Islet precursor cell (in vitro differentiated cells): ENCODE measurements at places on chromosomes 3 and 15.

GRCh38 chr3:196789885-196790359 is 50.3 kb downstream of the PAK2 start:
- DNase-seq = peak; percentile 68

- DNase-seq = no peak
These were observed 50.8 kb upstream of the PRR23E start for GRCh38 chr3:127141921-127142730.

GRCh38 chr15:54045397-54045796 is 67.2 kb downstream of the UNC13C start:
- no peak for DNase-seq

DNA sequence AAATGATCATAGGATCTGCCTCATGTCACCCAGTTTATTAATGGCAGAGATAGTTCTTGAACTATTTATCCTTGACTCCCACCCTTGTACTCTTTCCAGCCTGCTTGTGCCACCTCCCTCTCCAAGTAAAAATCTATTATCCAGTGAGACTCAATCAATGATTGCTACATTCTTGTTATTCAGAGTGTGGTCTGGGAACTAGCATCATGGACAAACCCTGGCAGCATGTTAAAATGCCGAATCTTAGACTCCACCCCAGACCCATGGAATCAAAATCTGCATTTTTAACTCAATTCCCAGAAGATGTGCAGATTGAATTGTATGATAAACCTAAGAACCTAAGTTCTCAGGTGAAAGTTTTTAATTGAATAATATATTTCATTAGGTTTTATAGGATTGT is 34.7 kb upstream of the PYDC2 start:
- DNase-seq = no peak

DNA sequence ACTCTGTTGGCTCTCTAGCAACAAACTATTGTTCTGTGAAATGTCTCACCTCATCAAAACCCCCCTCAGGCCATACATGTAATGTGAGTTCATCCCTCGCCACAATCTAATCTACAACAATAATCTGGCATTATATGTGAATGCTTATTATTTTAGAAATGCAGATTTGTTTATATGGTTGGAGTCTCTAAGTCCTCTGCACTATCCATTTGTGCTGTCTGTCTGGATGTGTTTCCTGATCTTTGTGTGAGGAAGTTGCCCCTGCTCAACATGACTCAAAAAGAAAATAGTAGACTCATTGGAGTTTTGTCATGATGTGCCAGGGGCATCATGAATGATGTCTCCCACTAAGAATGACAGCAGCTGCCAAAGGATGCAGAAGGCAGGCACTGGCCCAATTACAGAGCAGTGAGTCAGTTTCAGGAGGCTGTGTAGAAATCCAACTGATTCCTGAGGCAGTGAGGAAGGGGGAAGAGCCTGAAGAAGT is 161.6 kb upstream of the PDZRN3 start:
- DNase-seq = peak; percentile 79

- no peak for DNase-seq
These were observed 268.7 kb downstream of the TBC1D5 start for GRCh38 chr3:17473761-17474160.

DNA sequence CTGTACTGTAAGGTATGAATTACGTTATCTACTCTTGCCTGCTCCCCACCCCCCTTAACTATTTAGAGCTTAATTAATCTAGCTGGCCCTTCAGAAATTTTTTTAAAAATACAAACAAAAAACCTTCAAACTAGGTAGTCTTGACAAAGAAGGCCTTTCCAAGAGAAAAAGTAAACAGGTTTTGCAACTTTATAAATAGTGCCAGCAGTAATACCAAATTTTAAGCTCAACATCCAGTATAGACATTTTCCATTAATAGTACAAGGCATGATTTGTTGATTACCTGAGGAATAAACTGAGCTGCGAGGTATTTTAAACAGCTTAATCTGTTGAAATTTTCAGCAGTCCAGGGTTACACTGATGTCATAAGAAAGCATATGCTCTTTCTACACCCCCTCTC is 20.1 kb downstream of the STX19 start:
- DNase-seq = no peak

DNA sequence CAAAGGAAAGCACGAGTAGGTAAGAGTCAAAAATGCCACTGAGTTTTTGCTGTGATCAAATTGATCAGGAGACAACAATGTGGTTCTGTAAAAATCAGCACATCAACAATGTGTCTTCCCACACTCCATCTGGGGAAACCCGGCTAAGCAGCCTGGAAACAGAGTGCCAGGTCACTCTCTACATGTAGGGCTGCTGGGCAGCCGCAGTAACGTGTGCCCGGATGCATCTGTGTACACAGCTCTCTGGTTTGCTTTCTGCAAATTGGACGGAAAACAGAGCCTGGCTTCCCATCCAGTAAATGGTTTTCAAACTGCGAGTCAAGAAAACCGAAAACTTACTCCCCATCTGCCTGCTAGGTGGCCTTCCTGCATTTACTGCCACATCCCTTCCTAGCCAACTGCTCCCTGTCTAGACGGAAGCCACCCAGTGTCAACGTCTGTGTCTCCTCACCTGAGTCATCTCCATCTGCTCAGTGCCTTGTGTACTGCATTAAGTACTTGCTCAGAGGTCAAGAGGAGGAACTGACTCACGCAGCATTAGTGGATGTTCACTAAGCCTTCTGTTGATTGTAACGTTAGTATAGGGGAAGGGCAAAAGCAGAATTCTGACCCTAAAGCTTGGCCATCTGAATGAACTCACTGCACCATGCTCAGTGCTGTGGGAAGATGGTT is 124.1 kb downstream of the TJP1 start:
- peak; percentile 96 for DNase-seq

- DNase-seq = peak; percentile 78
These were observed 1.2 kb downstream of the CPA3 start for GRCh38 chr3:148866261-148866660.

DNA sequence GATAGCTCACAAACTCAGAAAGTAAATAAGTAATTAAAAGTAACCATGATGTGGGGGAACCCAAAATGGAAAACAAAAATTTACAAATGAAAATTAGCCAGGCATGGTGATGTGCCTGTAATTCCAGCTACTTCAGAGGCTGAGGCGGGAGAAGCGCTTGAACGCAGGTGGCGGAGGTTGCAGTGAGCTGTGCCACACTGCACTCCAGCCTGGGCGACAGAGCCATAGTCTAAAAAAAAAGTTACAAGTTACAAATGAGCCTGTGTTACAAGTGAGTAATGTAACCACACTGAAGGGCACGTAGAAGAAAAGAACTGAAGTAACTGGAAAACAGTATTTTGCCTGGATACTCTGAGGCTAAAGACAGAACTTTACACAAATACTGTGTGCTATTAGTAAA is 11.3 kb downstream of the EXOSC7 start:
- DNase-seq = no peak
